SHP77 (cell line): ENCODE measurements at places on chromosomes 3 and 15.

DNA sequence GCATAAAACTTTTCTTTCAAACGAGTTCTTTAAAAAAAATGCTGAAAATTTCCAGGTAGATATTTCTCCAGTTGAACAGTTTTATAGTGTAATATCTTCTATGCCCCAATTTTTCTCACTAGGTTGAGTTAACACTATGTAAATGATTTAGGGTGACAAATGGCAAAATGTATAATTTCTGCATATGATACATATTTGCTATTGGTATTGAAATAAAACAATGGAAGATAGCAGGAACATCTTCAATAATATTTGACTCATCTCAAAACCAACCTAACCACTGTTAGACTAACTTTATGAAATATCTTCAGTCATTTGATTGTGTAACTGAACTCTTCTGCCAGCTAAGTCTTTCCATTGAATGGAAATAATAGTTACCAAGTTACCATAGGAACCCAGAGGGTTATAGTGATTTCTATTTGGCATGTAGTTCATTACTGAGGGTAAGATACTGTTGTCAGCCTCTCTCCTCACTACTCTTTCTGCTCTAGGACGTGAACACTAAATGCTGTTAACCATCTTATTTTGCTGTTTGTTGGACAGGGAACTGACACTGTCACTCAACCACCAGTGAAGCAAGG is 824.7 kb upstream of the NECTIN3 start:
- no peak for DNase-seq

DNA sequence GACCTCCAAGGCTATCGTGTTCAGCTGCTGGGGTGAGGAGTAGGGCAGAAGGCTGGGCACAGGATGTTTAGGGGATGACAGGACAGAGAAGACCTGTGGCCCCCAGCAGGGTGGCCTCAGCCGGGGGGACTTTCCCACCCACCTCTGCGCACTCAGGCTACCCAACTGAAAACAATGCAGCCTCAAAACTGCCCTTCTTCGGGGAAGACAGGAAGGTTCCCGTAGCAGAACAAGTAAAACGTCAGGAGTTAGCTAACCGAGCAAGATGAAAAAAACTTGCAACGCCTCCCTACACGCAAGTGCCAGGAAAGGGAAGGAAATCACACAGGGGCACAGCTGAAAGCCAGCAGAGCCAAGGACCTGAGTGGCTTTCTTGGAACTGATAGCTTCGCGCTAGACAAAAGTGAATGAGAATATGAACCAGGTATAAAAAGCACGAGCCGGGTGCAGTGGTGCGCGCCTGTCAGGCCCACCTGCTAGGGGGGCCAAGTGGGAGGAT is 38.4 kb upstream of the FURIN start:
- no peak for DNase-seq

GRCh38 chr3:32278714-32279113 is 40.2 kb downstream of the CMTM8 start:
- no peak for DNase-seq

DNA sequence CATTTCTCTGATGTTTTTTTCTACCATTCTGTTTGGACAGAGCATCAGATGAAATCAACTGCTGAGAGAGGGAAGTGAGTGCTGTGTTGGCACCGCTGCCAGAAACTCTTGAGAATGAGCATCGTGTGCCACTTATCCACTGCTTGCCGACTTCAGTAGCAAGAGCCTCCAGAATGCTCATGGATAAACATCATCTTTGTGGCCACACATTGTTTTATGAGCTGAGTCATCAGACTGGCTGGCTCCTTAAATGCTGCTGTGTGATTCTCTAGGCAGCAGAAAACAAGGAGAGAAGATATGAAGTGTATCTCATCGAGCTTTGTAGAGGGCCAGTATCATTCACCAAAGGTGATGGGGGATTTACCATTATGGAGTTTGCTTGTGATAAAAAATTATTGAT is 3.4 kb upstream of the DOCK3 start:
- peak; percentile 41 for DNase-seq

GRCh38 chr3:150446470-150446977 is 38.4 kb downstream of the TSC22D2 start:
- no peak for DNase-seq

- DNase-seq: no peak
Measured at GRCh38 chr3:13092621-13093617, 19.7 kb upstream of the IQSEC1 start.

- no peak for DNase-seq
Measured at GRCh38 chr3:161349529-161350312, 21.6 kb downstream of the SPTSSB start.

DNA sequence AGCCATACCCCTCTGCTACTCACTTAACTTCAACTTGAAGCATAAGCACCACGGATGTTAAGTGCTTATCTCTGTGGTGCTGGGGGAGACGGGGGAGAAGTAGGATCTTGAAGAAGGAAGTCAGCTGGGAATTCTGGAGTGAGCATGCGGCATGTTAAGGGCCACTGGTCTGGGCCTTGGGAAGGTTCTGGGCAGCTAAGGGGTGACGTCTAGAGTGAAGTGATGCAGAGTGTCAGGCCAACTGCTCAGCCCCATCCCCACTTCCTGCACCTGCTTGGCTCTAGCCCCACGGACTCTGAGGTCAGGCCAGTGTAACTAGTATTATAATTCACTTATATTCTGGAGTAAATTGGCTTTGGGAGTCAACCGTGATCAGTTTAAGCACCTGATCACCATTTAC is 228.6 kb downstream of the FMN1 start:
- DNase-seq: no peak
